ENCODE measurements at places on chromosomes 13 and 19.

DNA sequence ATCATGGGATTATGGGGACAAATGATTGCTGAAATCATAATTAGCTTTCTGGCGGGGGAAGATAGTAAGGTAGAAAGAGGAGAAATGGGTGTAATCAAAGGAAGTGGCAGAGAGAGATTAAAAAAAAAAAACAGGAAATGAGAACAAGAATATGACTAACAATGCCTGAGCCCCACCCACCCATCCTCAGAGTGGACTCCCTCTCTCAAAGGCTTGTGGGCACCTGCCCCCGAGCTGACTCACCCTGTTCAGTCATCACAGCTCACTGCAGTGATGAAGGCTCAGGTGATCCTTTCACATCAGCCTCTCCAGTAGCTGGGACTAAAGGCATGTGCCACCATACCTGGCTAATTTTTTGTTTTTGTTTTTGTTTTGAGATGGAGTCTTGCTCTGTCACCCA lies 26.4 kb upstream of the TPT1 start:
- DNase-seq, result peak; percentile 89

GRCh38 chr13:23231241-23231640 lies 50.5 kb downstream of the SGCG start:
- DNase-seq, result no peak

DNA sequence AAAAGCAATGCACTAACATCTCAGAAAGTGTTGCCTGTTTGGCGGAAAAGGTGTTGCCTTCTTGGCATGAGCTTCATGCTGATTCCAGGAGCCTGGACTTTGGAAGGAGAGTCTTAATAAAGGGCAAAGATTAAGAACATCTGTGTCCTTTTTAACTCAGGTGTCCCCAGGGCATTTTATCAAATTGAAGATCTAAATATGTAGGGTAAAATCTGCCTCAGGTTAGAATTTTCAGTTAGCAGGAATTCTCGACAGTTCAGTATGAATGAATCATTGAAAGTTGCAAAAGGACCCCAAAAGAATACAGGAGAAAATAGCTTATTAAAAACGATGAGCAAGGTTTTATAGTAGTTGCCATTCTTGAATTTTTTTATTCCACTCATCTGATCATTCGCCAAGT lies 325.2 kb downstream of the SUCLA2 start:
- no peak for DNase-seq

GRCh38 chr13:110685305-110686020 lies 20.5 kb downstream of the CARS2 start:
- no peak for DNase-seq

- DNase-seq, result no peak
Measured at GRCh38 chr19:39078436-39079200, 5.5 kb upstream of the ACP7 start.

GRCh38 chr19:50835785-50836542 lies 2.6 kb upstream of the KLK15 start:
- DNase-seq, result peak; percentile 65

DNA sequence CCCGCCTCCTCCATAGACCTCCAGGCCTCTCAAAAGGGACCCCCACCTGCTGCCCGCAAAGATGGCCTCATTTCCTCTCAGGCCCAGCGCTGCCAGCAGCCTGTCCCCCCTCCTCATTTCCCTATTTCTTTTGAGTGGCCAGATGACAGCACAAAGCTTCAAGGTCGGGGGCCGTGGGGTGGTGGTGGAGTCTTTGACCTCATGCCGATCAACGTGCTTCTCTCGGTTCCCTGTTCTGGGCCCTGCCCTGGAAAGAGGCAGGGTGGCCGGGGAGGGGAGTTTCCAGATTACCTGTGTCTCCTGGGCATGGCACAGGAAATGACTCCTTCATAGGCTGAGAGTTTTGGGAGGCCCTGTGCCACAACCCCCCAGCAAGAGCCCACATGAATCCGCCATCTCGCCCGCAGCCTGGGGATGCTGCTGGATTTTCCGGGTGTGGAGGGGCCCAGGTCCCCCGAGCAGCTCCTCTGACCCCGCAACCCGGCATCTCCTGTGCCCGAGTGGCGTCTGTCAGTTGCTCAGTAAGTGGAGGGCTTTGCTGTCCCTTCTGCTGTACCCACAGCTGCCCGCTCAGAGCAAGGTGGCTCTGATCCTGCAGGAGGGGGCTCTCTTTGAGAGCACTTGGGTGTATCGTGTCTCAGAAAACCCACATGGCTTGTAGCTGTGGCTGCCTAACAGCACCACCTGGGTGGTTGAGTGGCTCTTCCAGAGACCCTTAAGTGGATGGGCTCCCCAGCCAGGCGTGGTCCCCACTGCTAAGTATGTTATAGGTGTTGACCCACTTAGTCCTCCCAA lies 139.4 kb downstream of the SIPA1L3 start:
- no peak for DNase-seq

GRCh38 chr13:50909605-50910484 lies at the start of gene RNASEH2B:
Gene RNASEH2B (plus strand): TSS chr13:50909791. CDS start chr13:50910077, 286 bp downstream.
- peak; percentile 87 for DNase-seq

DNA sequence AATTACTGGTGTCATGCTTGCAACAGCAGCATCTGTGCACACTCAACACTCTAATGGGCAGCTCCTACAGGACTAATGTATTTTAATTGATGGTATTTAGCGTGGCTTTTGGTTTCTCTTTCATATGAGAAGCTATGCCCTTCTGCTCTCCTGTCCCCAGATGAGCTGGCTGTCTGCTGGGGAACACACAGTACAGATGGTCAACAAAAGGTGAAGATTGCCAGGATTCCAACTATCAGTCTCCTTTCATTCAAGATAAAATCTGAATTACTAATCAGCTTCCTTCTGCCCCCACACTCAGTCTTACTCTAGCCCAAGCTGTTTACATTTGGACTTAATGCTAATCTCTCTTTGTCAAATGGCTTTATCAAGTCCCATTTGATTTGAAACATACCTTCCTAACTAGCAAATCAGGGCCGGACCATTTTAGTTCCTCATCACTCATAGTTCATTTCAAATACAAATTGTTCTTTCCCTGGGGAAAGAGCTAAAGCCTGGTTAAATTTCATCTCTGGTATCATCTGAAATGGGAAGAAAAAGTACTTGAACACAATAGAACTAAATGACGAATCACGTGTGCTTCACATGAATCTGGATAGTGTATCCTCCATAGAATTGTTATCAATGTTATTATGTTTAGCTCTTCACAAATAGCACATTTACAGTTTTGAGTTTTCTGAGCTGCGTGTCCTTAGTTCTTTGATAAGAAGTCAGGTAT lies 988.0 kb downstream of the PCDH17 start:
- no peak for DNase-seq

DNA sequence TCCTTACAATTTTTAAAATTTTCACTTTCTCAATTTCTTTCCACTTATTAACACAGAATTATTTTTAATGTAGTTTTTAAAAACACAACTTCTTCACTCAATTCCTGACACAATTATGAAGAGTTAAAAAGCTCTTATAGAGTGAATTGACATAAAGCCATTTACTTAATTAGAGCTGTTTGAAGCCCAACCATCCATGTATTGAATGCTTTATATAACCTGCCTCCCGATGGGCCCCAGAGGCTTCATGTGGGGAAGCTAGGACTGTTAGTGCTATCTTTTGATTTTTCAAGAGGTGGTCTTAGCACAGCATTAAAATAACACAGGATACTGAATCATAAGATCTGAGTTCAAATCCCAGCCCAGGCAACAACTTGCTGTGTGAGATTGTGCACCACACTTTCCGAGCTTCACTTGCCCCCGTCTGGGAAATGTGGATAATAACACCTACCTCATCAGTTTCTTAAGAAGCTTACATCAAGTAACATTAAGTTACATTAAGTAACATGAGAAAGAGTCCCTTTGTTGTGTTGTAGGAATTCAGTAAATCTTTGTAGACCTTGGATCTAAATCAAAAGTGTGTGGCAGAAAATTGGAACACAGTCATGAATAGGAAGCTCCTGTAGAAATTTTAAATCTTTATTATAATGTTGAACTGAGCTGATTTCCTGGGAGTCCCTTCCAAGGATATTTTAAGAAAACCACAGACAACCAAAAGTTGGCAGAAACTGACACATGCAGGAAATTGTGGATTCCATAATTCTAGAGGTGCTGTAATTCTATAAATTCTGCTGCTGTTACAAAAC lies 5.5 kb upstream of the ENOX1 start:
- DNase-seq, result no peak

GRCh38 chr13:33497146-33497845 lies 211.7 kb upstream of the STARD13 start:
- DNase-seq, result no peak

GRCh38 chr13:103883698-103884097 lies 817.5 kb upstream of the SLC10A2 start:
- DNase-seq, result no peak

- DNase-seq, result no peak
Measured at GRCh38 chr13:51919531-51919930, 57.8 kb downstream of the CCDC70 start.
